ENCODE measurements at places on chromosomes 16 and 17.

DNA sequence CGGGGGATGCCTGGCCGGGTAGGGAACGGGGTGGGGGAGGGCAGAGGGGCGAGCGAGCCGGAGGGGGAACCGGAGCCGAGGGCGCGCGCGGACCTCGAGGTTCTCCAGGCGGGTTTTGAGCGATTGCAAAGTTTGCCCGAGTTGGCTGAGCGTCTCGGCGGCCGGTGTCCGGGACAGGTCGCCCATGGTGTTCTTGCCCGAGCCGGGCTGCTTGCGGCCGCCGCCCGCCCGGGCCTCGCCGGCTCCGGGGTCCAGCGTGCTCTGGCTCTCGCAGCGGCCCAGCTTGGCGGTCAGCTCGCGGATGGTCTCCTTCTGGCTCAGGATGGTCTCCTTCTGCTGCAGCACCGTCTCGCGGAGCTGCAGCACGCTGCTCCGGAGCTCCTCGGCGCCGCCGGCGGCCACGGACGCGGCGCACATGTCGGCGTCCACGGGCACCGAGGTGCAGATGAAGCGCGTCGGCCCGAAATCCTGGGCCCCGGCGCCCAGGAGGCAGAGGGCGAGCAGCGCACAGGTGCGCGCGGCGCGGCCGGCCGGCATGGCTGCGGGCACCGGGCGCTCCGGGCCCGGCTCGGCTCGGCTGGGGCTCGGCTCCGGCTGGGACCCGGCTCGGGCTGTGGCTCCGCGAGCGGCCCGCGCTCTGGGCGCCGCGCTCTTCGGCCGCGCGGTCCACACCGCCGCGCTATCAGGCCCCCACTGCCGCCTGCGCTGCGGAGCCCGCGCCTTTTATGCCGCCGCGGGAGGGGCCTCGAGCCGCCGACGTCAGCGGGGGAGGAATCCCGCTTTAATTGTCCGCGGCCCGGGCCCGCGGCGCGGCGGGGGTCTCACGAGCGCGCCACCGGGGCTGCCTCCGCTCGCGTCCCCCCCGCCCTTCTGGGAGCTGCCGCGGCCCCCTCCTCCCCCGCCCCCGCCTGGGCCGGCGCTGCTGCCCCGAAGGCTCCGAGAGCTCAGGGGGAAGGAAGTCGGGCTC is at the start of gene NPTX1:
TSS of gene NPTX1 (minus strand) at position 698 of the 967 bp plus-strand sequence. CDS start at position 537, 161 bp downstream.
- DNase-seq = no peak

DNA sequence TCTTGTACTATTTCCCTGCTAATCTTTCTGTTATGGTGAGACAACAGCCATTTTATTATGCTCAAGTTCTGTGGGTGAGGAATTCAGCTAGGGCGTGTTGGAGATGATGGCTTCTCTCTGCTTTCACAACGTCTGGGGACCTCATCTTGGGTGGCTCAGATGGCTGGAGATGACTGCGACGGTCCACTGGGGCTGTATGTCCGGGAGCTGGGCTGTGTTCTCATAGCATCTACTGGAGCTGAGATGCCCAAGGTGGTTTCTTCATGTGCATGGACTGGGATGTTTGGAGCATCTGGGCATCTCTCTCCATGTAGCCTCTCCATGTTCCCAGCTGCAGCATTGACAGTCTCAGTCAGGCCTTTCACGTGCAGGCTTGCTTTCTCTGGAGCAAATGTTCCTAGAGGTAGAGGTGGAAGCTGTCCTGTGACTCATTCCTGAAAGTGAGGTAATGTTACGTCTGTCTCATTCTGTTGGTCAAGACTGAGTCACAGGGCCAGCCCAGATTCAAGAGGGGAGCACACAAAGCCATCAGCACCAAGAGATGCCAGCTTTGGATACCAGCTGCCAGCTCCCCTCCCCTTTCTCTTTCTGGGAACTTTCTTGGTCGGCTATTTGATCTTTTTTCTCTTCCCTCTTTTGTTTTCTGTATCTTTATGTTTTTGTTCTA is 96.2 kb downstream of the RAP1GAP2 start:
- no peak for DNase-seq

- DNase-seq = no peak
These were observed 10.1 kb downstream of the ACTG1 start for GRCh38 chr17:81502471-81503017.

DNA sequence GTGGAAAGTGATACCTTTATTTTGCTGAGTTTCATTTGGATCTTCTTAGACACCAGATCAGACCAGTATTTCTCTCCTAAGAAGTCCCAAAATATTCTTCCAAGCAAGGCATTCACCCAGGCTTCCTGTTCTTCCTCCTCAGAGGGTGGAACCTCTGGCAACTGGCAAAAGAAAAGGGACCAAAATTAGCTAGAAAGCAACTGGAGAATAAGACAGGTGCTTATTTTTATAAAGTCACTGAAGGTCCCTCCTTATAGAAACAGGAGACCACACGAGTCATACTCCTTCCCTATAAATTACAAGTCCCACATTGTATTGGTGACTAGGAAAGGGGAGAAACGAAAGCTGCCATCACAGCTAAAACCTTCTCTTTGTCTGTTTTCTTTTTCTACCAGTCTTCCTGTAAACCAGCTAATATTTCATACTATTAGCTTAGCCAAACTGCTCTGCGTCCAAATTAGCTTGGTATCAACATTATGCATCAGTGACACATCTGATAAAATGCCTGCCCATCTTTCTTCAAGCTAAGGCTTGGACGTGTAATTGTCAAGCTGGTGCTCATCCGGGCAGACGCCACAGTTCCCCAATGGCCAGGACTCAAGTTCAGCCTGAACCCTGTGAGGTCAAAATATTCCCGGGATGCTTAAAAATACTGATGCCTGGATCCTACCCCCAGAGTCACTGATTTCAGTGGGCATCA is 47.5 kb upstream of the ERN1 start:
- no peak for DNase-seq

GRCh38 chr17:41683441-41684007 is 5.2 kb upstream of the EIF1 start:
- DNase-seq = no peak

DNA sequence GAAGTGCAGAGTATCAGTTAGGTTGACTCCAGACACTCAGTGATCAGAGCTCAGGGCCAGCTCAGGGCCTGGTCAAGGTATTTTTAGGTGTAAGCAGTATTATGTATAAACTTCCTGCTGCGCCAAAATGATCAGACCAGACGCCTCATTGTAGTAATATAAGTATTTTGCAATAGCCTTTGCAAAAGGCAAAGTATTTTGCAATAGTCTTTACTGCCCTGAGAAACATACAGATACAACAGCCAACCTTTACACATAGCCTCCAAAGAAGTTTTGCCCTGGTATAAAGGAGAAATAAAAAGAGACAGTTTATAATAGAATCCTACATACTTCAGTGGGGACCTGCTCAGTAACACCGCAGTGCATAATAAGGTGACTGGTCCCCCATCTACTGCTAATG is 333.0 kb upstream of the EEF2KMT start:
- DNase-seq = no peak

GRCh38 chr17:68867759-68868516 is 87.3 kb downstream of the ABCA8 start:
- DNase-seq = no peak

GRCh38 chr17:4043862-4044261 is 79.6 kb upstream of the ATP2A3 start:
- DNase-seq = no peak

DNA sequence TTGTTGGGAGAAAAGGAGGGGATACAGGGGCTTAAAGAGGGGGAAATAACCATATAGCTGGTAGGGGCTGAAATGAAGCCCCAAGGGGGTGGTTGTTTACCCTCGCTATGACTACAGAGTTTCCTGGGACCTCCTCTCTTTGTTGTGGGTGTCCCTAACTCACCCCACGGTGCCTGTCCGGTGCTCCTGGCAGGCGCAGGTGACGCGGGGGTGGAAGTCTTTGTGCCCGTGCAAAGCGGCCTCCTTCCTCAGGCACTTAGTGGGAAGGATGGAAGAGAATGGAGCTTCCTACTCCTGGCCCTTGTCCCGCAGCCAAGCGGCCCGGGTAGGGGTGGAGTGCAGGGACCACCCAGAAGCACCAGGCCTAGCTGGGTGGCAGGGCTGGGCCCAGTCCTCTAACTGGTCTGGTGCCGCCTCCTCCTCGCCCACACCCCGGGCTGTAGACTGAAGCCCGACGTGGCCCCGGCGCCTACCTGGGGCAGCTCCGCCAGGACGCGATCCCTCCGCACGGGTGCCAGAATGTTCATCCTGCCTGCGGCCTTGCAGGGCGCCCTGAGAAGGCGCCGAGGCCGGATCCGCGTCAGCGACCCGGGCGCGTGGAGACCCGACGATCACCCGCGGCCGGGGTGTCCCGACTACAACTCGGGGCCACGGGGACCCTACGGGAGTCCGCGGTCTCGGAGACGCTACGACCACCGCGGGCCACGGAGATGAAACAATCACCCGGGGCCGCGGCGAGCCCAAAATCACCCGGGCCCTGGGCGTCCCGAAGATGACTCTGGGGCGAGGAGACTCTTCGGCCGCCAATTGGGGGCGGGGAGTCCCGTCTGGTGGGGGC is 709 bp downstream of the RAB34 start:
- no peak for DNase-seq

DNA sequence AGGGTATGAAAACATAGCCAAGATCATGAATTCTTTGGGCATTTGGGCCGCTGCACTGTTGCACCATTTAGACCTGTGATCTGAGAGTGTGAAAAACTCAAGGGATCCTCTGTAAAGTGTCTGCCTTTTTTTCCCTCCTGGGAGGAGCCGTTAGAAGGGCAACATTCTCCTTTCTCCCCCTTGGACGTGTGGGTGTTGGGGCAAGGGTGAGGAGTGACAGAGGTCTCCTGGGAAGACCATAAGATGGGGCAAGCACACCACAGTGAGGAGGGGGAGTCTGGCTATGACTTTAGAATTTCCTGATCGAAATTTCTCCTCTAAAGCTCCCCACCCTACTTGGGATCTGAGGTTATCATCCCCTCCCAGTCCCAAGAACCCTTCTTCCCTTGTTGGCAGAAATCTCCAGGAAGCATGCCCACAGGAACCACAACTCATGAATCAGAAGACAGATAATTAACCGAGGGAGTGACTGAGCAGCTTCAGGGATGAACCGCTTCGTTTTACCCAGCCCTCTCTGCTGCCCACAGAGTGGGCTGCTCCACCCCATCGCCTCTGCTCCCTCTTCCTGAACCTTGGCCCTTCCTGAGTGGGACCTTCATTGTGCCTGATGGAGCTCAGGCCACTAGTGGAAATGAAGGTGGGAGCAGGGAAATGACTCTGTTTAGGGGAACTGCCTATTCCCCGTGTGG is 4.2 kb downstream of the ITGB3 start:
- no peak for DNase-seq

DNA sequence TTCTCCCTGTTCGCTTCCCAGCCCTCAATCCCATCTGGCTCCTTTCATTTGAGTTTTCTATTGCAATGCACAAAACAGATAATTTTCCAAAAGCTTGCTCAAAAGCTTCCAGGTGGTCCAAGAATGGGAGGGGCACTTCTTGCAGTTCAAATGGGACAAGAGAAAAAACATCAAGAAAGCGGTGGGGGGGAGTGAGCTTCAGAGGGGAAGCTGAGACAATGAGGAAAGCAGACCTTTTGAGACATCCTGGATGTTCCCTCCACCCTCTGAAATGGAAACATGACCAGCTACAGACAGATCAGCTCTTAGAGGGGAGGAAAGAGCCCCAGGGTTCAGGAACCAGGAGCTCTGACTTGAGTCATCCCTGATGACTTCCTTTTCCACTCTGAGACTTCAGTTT is 368.2 kb downstream of the SLC39A11 start:
- no peak for DNase-seq

GRCh38 chr17:63688396-63689020 is 11.4 kb downstream of the LIMD2 start:
- DNase-seq = no peak

DNA sequence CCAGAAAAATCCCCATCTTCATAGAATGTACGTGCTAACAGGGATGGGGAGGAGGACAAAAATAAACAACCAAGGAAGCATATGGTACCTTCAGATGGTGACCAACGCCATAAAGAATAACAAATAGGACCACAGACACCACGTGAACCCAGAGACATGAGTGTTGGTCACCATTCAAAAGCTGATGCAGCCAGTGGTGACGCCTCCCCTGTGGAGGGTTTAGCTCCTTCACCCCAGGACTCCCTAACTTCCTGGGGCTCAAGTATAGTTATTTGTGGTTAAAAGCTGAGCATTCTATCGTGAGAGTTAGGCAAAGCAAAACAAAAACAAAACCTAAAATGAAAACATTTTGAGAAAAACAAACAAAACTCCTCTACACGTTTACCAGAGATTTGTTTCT is 184.7 kb downstream of the SOX9 start:
- no peak for DNase-seq

DNA sequence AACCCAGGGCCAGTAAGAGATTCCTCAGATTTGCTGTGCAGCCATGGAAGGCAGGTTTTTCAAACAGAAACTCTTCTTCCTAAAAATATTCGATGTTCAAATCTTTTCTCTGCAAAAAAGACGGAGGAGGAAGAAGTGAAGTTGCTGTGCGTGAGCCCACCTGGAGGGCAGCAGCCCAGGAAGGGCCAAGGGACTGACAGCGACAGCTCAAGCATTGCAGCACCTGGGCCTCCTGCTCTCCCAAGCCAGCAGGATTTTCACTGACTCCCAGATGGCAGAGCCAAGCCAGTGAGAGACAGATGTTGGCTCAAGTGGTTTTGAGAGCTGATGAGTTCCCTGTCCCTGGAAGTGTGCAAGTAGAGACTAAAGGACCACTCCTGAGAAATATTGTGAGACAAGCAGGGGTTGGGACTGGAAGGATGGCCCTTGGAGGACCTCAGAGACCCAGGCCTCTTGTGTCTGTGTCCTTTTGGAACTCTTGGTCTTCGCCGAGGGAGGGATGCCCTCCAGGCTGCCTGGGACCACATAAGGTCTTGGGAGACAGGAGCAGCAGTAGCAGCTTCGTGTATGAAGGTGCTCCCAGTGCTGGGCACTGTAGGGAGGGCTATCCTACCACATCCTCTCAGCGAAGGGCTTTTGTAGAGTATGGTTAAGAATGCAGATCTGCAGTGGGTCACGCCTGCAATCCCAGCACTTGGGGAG is 29.3 kb upstream of the TNFRSF13B start:
- DNase-seq = no peak

DNA sequence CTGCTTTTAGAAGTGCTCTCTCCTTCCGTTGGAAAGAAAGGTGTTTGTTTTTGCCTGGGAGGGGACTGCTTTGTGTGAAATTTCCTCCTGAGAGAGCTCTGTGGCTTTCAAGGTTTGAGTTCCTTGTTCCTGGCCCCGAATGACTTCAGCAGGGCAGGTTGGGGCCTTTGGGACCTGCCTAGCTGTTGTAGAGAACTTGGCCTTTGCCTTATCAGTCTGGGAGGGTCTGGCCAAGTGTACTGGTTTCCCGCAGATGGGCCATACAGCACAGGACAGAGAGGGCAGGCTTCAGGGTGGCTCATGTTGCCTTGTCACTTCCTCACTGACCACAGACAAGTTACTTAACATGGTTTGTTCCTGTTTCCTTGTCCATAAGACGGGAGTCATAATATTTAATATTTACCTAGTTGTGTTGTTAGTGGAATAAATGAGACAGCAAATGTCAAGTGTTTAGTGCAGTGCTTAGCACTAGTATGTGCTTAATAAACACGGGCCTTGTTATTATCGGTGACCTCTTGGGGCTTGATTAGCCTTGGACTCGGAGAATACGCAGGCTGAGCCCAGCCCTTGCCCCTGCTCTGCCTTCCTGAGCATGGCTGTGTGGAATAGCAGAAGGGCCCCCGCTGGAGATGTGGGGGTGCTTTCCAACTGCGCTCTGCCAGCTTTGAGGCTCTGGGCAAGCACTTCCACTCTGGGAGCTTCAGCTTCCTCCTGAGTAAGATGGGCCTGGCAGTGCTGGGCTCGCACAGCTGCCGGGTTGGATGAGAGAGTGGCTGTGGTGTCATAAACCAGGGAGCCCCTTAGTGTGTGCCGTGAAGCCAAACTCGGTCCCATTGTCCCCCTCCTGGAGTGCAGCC is 6.6 kb downstream of the PRSS8 start:
- DNase-seq = peak; percentile 52

GRCh38 chr16:57700781-57701551 is 6.4 kb downstream of the DRC7 start:
- no peak for DNase-seq
